ENCODE measurements at places on chromosomes 4 and X.

DNA sequence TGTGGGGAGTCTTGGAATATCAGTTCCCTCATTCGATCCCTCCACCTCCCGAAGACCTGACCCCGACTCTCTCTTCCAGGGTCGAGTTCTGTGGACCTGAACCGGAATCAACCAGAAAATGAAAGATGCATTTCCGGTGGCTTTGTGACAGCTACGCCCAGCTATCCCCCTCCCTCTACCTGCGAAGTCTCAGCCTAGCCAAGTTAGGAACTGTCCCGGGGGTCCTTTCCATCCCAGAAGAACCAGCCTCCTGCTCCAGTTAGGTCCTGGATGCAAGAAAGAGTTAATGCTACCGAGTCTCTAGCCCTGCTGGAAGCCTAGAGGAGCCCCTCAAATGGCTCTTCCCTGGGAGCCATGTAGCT is 13.4 kb upstream of the ETDC start:
- no peak for DNase-seq

- no peak for DNase-seq
Measured at GRCh38 chr4:138697851-138698250, 317.7 kb upstream of the NOCT start.

- DNase-seq = peak; percentile 5
Measured at GRCh38 chr4:104015680-104016079, 295.9 kb upstream of the TACR3 start.

DNA sequence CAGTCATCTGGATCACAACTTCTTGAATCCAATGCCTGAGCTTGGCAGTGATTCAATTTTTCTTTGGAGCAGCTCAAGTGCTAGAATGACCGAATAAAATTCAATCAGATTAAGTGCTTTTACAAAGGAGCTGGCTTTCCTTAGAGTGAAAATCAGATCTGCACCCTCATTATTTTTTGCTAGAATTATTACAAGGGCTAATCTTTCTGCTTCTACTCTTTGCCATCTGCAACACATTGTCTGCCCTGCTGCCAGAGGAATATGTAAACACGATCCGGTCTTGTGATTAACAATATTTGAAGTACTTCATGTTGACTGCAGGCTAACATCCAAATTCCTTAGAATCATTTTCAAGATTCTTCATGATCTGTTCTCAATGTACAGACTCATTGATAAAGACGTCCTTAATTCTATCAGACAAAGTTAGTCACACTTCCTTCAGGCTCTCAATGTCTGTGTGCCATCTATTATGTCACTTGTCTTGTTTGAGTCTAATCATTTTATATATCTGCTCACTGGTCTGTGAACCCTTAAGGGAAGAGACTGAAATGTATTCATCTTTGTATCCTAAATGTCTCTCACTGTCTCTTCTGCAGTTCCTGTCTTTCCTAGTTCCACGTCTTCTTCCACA is 531.2 kb downstream of the GALNTL6 start:
- no peak for DNase-seq

- DNase-seq = no peak
Measured at GRCh38 chr4:159281771-159282170, 178.9 kb downstream of the RAPGEF2 start.

- DNase-seq = no peak
Measured at GRCh38 chr4:71863457-71863856, 79.6 kb upstream of the GC start.

DNA sequence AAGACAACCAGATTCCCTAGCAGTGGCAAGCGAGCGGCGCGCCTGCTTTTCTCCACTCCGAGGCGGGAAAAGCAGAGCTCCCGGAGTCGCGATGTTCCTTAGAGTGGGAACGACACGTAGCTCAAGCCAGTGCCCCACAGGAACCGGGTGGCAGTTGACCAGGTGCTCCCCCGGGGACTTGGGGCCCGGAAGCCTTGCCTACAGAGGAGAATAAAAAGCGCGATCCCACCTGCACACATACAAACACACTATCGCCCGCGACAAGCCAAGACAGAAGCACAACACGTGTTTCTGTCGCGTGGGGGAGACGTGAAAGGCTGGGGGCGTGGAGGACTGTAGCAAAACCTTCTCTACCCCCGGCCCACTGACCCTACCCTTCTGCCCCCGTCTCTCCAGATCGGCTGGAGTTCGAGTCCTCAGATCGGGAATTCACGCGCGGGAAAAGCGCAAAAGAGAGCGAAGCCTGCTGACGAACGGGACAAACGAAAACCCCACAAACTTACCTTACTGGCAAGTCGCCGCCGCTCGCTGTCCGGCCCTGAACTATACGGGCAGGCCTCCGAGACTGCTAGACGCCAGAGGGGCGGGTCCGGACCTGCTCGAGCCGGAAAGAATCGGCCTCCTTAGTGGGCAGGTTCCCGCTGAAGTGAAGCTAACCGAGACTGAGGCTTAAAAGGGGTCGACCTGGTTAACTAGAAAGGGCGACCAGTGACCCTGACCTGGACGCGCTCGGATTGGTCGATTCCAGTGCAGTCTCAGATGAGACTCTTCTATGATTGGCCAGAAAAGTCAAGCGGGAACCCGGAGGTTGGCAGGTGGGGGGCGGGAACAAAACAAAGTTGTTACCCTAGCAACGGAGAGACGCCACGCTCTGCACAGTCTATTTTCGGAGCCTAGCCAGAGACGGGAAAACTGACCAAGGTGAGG is at the start of the genes DNAAF6 and NUP62CL:
DNAAF6 (plus strand) TSS at position 842 of the 927 bp plus-strand sequence. CDS start 6,265 bp downstream, outside the sequence.
NUP62CL (minus strand) TSS at position 664 of the 927 bp plus-strand sequence. CDS start 31,287 bp downstream, outside the sequence.
- DNase-seq = peak; percentile 77

DNA sequence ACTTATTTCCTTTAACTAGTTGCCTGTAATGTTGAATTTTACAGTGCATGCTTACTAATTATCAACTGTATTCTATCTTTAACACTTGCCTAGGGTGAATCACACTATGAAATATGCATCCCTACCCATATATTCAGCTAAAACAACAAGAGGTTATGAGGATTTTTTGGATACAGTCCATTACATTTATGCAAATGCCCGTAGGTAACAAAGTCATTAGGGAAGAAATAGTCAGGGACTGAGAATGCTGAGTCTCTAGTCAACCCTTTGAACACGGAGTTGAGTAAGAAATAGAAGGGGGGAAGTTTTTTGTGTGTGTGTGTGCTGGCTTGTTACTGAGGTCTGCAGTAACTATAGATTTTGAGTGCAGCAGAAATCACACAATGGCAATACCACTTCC is 26.1 kb upstream of the CBLL2 start:
- no peak for DNase-seq

GRCh38 chrX:55796496-55796895 is 78.9 kb downstream of the RRAGB start:
- DNase-seq = no peak

DNA sequence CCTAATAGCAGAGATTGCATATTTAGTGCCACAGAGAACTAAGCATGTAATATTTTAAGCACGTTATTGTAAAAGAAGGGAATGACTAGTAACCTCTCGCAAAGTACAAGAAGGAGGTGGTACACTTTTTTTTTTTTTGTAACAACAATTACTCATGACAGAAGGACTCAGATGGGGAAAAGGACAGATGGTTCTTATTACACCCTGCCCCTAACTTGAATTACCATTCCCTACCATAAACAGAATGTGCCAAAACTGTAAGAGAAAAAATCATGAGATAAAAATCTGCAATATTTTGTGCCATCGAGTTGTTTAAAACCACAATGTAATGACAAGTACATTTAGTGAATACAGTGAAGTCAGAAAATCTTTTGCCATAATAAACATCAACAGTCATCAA is 33.0 kb upstream of the RAPGEF2 start:
- no peak for DNase-seq

GRCh38 chr4:121096629-121097028 is 24.3 kb upstream of the NDNF start:
- no peak for DNase-seq

GRCh38 chr4:113979148-113979904 is at the start of gene ARSJ:
Gene ARSJ, minus strand, starts transcription at chr4:113979647. Its CDS starts 813 bp downstream, at chr4:113978834.
- peak; percentile 14 for DNase-seq

GRCh38 chr4:11397146-11397545 is 31.5 kb downstream of the HS3ST1 start:
- no peak for DNase-seq

GRCh38 chr4:86957215-86957614 is 22.4 kb downstream of the AFF1 start:
- no peak for DNase-seq

GRCh38 chrX:7852166-7852565 is 9.2 kb downstream of the VCX start:
- DNase-seq = no peak

Data from activated naive CD4-positive, alpha-beta T cell treated with anti-CD3 and anti-CD28 coated beads for 36 hours (primary cell).